Heart right ventricle (tissue), 16 donors: ENCODE measurements at places on chromosomes 16 and 17. TPM values are rescaled to one million over a fixed set of nuclear protein-coding genes. Genes with fewer than 3 reads are reported as not detected.

NPTX1 gene
- 0.03 TPM for polyA plus RNA-seq

GRCh38 chr17:66228887-66229782 lies at the start of gene APOH:
TSS of gene APOH (minus strand) at chr17:66229415. CDS start at chr17:66229379, 36 bp downstream.
- DNase-seq: no peak
- no peak within 1 kb of the TSS for H3K4me3 ChIP-seq
- H3K4me1 ChIP-seq: no peaks in the 10 kb centered on the region
- no peak within 1 kb of the TSS for H3K27ac ChIP-seq
- no peaks in the 10 kb centered on the region for H3K27me3 ChIP-seq

DNA sequence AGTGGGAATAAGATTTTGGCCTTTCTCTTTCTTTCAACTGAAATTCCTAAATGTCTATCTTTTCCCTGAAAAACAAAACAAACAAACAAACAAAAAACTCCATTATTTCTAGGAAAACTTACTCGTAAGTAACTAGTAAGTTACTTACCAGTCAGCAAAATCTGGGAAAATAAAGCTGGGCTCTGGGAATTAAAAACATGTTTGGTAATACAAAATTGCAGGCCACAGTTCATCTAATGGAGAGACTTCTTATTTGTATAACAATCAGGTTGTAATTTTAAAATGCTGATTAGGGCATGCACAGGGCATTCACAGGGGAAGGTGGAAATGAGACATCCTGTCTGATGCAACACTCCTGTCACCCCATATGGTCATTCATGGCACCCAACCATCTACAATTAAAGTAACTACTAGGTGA lies 3.8 kb upstream of the WIPI1 start:
- no peaks in the 10 kb centered on the region for H3K36me3 ChIP-seq
- H3K4me1 ChIP-seq: peaks cover 33% of the 10 kb centered on the region
- DNase-seq: no peak
- no peak overlapping the region for H3K4me3 ChIP-seq
- H3K27me3 ChIP-seq: no peaks in the 10 kb centered on the region

DNA sequence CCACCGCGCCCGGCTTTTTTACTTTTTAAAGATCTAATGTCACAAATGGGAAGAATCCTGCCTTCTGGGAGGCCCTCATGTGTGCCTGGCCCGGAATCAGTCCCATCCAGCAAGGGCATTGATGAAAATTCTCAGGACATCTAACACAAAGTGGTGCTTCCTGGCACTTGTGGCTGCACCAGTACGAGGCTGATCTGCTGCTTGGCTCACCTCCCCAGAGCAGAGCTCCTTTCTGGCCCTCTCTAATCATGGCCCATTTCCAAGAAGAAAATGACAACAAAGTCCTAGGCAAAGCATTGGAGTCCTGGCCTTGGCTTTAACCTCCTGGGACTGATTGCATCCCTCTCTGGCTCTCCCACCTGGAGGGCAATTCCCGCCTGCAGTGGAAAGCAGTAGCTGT lies 50.7 kb upstream of the SIAH1 start:
- no peaks in the 10 kb centered on the region for H3K4me1 ChIP-seq
- H3K27ac ChIP-seq: no peak overlapping the region
- H3K36me3 ChIP-seq: no peaks in the 10 kb centered on the region
- DNase-seq: no peak
- H3K27me3 ChIP-seq: no peaks in the 10 kb centered on the region

TP53TG3F gene
- polyA plus RNA-seq: not detected

DNA sequence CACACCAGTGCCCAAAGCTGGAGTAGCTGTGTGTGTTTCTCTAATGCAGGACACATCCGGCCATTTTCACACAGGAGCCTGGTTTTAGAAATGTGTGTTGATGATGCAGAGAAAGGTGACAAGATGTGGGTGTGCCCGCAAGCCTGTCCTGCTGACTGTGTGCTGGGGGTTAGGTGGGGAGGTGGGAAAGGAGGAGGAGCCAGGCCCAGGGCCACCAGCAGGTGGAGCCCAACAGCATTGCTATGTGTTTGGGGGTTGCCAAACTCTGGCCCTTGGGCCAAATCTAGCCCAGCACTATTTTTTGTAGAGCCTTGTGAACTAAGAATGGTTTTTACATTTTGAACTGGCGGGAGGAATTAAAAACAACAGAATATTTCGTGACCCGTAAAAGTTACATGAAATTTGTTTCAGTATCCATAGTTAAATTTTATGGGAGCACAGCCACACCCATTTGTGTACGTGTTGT lies 61.7 kb upstream of the LGALS9 start:
- no peaks in the 10 kb centered on the region for H3K36me3 ChIP-seq
- no peaks in the 10 kb centered on the region for H3K27me3 ChIP-seq
- no peak overlapping the region for H3K27ac ChIP-seq
- no peak overlapping the region for H3K4me3 ChIP-seq
- DNase-seq: no peak

GRCh38 chr17:3845291-3845620 lies 790 bp downstream of the NCBP3 start:
- peaks cover 8% of the 10 kb centered on the region for H3K4me1 ChIP-seq
- H3K4me3 ChIP-seq: peak overlapping the region; percentile 83
- DNase-seq: no peak
- peaks cover 44% of the 10 kb centered on the region for H3K36me3 ChIP-seq

DNA sequence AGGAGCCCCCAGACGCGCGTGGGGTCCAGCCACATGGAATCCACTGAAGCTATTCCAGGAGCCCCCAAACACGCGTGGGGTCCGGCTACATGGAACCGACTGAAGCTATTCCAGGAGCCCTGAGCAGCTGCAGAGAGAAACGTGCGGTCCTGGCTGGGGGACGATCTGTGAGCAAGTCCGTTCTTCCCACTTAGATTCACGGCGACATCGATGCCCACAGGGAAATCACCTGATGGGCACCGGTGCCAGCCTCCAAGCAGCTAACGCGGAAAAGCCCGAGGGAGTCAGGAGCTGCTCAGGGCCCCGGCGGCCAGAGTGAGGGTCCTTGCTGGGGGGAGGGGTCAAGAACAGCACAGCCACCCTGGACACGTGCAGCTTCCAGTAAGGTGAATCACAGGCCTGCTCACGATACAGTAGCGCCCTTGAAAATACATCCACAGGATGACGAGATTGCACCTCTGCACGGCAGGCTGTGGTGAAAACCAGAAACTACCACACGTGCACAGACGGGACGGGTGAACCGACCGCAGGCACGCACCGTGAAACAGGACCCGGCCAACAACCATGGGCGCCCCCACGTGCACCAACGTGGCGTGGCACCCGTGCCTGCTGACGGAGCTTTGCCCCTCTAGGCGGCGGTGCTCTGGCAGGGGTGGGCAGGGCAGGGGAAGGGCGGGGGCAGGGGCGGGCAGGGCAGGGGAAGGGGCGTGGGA lies 77.7 kb upstream of the GNG13 start:
- DNase-seq: no peak
- no peaks in the 10 kb centered on the region for H3K27me3 ChIP-seq
- no peaks in the 10 kb centered on the region for H3K36me3 ChIP-seq
- no peaks in the 10 kb centered on the region for H3K4me1 ChIP-seq
- no peak overlapping the region for H3K27ac ChIP-seq

EME2 gene
- polyA plus RNA-seq: 3.0 TPM

EMC8 gene
- polyA plus RNA-seq: 6.2 TPM

DNAI2 gene
- polyA plus RNA-seq: not detected

SCRN2 gene
- polyA plus RNA-seq: 20.6 TPM
